ENCODE measurements at places on chromosomes 4 and X.
A peak's percentile ranks its signal among the peaks of the same experiment; 100 is the strongest.

- no peak for DNase-seq
Observed at GRCh38 chr4:19429684-19430083, 822.0 kb upstream of the SLIT2 start.

GRCh38 chrX:110310000-110310790, 7.7 kb downstream of the AMMECR1 start:
- no peak for DNase-seq

DNA sequence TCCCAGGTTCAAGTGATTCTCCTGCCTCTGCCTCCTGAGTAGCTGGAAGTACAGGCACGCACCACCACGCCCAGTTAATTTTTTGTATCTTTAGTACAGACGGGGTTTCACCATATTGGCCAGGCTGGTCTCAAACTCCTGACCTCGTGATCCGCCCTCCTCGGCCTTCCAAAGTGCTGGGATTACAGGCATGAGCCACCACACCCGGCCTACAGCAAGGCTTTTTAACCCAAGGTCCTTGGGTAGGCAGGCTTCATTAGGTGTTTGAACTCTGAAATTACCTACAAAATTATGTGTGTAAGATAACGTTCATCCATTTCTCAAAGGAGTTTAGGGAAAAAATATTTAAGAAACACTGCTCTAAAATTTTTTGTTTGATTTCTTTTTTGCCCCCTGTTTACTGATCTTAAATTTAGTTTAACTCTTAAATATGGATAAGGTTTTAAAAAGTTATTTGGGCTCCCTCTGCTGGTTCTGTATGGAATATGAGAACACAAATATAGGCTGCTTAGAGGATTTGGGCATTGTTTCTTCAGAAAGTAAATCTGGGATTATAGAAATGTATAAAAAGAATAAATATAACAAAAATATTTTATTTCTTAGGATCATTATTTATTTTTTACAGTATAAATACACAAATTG, 92.8 kb downstream of the CBR4 start:
- no peak for DNase-seq

DNA sequence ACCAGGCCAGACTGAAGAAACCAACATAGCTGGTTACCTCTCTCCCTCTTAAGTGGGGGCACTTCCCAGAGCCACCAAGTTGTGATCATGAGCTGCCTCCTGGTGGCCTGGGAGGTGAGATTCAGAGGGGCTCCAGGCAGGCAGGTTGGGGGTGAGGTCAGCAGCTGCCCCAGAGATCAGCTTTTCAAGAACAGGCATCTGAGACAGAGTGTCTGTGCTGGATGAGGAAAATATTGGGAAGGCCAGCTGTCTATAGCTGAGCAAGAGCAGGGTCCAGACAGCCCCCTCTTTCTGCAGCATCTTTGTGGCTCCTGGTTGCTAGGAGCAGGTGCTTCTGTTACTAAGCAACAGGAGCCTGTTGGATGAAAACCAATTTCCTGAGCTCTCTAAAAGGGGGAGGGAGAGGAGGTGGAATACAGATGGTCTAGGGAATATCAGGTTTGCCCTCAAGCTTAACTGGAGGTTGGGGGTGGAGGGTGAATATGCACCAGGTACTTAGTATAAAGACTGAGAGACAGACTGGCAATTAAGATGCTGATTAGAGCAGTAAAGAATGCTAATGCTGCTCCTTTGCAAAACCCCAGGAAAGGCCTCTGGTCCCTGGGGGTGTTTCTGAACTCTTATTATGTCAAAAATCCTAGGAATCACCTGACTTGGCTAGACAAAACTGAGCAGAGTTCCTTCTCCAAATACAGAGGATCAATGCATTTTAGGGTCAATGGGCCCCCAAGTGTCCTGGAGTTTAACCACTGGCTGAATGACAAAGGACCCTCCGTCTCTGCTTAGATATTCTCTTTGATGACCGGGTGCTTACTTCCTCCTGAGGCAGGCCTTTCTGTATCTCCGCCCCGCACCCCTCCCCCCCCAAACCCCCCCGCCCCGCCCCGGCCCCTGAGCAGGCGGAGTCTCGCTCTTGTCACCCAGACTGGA, 21.4 kb downstream of the ZCCHC13 start:
- no peak for DNase-seq

DNA sequence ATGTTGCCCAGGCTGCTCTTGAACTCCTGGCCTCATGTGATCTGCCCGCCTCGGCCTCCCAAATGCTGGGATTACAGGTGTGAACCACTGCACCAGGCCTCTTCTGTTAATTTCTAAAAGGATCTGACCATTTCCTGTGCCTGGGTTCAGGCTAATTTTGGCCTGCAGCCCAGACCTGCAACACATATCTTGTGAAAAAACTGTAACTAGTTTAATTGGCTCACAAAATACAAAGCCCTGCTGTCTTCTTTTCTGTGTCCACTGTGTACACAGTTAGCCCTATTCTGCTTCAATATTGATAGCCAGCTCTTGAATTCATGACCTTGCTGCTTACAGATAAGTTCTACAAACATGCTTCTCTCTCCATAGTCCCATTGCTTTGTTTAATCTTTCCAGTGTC, 753.5 kb downstream of the PDHA2 start:
- DNase-seq: no peak

DNA sequence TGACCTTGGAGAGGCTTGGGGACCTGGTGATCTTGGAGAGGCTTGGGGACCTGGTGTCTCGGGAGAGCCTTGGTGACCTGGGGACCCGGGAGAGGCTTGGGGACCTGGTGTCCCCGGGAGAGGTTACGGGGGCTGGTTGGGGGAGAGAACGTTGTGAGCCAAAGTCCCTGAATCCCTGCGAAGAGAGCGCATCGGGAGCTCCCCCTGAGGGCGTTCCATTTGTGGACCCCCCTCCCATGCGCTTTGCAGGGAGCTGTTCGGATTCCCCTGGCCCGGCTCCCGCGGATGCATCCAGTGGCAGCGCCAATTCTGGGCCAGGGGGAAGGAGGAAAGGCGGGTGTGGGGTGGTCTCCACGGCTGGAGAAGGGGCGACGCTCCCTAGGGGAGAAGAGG, 13.3 kb downstream of the SHOX start:
- DNase-seq: no peak

DNA sequence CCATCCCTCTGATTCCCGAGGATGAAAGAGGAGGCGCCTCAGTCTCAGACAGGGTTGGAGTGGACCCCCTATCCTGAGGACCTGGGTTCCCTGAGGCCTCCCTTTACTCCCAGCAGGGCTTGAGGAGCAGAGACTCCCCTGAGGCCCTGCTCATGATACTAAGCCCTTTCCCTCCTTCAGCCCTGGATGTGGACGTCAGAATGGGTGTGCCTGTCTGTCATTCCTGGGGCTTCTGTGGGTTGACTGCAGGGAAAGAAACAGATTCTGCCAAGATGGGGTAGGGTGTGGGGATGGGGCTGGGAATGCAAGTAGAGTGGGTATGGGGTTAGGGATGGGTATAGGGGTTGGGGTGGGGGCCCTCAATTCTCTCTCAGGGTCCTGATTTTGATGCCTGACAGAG, 21.1 kb downstream of the MAGEA10 start:
- DNase-seq: no peak

DNA sequence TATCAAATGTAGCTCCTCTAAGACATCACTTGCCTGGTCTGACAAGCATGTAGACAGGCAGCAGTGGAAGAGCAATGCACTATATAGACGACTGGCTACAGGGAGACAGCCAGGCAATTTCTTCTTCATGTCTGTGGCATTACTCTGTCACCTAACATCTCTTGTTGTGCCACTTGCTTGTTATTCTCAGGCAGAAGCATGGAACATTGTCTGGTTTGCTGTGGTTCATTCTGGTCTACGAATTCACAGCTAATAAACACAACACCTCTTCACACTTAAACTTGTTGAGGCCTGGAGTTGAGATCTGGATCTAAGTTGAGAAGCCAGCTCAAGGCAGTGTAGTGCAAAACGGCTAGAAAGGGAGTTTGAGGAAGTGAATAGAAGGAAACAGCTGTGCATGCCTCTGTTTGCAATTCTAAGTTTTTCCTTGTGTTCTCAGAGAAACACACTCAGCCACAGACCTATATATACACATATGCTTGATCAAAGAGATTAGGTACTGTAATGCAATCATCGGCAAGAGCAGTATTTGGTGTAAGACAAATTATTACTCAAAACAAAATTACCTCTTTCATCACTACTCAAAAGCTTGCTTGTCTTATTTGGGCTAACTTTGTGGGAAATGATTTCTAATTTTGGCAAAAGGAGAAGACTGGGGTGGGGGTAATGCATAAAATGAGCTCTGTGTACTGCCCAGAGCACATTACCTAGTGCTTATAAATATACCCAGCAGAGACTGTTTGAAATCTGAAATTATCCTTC, 243.8 kb downstream of the PPP3CA start:
- DNase-seq: peak; percentile 60

DNA sequence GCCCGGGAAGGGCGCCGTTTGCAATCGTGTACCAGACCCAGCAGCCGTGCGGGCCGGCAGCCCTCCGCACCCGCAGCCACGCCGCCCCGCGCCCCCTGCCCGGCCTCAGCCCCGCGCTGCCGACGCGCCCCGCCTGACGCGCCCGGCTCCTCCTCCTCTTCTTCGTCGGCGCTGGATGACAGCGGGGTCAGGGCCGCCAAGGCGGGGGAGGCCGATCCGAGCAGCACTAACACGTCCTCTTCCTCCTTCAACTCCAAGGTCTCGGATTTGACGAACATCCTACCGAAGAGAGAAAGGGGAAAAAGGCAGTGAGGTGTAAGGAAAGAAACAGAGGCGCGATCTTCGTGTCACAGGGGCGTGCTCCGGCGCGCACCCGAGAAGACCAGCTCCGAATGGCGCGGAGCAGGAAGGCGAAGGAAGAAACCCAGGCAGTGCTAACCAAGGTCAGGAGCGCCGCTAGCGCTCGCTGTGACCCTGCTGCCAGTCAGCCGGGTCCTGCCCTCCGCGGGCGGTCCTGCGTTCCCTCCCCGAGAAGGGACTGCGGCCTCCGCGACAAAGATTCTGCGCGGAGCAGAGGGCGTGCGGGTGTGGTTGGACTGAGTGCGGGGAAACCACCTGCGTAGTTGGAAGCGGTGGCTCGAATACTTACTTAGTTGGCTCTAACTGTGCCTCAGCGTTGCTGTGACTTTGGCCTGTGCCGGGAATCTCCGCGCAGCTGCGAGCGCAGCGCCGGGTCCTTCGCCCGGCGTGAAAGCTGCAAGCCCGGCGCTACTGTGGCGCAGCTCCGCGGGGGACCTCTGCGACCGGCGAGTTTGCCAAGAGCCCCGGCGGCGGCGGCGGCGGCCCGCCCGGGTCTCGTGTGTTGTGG, 548 bp downstream of the NEUROG2 start:
- peak; percentile 52 for DNase-seq

DNA sequence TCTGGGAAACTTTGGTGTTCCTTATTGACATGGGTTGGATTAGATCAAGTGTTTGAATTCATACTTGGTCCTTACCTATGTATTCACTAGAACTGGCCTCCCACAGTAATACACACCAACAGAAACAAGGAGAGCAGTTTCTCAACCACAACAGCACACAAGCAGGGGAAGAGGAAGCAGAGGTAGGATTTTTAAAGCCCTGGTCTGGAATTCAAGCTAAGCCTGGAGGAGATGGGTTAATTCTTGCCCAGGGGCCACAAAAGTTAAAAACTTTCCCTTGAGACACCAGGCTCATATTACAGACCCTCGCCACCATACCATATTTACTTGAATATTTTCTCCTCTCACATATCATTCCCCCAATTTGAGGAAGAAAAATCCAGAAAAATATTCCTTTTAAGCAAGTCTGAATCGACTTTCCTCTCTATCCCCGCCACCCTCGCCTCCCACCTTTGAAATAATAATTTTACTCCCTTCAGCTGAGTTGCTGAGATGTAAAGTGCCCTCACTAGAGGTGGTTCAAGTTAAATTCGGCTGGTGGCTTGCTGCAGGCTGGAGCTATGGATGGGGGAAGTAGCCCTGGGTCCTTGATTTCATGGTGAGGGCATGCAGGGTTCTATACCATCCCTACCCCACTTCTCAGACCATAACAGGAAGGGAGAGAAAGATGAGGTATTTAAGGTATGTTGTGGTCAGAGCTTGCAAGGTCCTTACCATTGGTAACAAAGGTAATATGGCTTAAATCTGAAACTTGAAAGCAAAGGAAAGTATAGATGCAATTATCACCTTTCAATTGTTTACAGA, 440.2 kb downstream of the INPP4B start:
- no peak for DNase-seq

DNA sequence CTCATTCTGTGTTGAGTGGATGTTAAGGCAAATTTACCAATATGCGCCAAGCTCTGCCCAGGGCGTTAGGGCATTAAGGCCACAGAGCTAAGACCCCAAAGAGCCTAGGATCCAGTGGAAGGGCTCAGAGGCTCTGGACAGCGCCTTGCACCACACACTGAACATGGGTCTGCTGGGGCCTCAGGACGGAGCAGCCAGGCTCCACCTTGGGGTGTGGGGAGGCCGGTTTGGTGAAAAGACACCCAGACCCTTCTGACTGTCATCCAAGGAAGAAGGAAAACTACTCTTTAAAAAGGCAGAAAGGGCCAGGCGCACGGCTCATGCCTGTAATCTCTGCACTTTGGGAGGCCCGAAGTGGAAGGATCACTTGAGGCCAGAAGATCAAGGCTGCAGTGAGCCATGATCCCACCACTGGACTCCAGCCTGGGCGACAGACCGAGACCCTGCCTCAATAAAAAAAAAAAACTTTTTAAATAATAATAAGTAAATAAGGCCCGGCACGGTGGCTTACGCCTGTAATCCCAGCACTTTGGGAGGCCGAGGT, 1.3 kb upstream of the MRFAP1 start:
- no peak for DNase-seq

DNA sequence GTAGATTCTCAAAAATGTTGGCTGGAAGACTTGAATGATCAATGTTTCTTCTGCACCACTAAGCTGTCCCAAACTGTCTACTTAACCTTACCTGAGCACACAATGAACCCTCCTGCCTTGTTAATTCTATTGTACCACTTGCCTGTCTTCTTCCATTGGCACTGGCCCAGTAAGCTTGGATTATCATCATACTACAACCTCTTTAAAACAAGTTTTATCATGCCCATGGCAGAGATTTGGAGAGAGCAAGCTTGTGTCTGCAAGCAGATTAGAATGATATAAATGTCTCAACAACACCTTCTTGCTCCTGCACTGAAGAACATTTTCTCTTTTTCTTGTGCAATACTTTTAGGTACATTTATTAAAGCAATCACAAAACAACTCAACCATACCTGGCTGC, 74.0 kb upstream of the VMA21 start:
- DNase-seq: no peak

- peak; percentile 45 for DNase-seq
Observed at GRCh38 chr4:75995727-75996126, 5.0 kb upstream of the SDAD1 start.

DNA sequence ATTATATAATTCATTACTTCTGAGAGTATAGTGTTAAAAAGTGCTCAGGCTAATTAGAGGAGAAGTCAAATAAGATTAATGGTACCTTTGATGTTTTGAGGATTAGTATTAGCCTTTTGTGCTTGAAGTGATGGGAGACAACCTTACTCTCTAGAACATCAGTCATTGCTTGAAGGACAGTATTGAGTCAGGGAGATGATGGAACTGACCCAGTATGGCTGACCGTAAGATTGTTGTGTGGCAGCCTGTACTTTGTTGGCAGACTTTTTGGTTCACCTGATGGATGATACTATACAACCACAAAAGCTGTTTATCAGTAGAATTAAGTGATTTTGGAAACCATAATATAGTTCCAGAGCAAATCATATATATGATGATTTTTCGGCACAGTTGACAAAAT, 9.9 kb downstream of the OGT start:
- no peak for DNase-seq

- DNase-seq: no peak
Observed at GRCh38 chr4:19117022-19117421, 1095.5 kb upstream of the LCORL start.
